ENCODE measurements at places on chromosomes 5 and 9.

DNA sequence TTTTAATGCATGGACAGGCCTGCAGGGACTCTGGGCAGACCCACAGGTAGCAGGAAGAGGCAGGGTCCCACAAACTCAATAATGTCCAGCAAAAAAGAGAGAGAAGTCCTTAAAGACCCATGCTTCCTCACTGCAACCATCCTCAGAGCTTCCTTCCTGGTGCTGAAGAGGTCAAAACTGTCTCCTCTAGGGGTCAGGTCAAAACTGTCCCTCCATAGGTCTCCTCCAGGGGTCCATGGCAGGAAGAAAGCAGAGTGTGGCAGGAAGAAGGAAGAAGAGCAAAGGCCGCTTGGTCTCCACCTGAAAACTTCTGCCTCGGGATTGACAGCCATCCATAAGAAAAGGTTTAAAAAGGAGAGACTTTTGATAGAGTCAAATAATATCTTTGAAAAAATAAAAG, 261.9 kb upstream of the TRIM32 start:
- DNase-seq, result no peak

DNA sequence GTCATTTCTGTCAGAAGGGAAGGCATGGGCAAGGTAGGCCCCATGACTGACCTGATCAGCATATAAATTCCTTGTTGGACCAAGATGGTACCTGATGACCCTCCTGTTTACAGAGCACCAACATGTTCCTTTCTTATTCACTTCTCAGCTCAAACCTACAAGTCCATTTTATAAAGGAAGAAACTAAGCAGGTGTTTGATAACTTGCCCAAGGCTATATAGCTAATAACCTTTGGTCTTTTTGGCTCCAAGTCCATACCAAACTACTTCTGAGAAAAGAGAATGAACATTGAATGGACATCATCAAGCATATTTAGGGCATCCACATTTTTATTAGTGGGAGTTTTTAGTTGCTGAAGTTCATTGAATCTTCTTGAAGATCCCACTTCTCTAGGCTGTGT, 125.2 kb downstream of the GALNT10 start:
- no peak for DNase-seq

- DNase-seq, result no peak
These were observed 142.8 kb downstream of the NSG2 start for GRCh38 chr5:174188295-174188694.

GRCh38 chr5:136016945-136017530, 11.8 kb upstream of the TGFBI start:
- DNase-seq, result peak; percentile 98

GRCh38 chr9:36980148-36980974, 53.7 kb downstream of the PAX5 start:
- DNase-seq, result no peak

- no peak for DNase-seq
These were observed 342.4 kb downstream of the FGF10 start for GRCh38 chr5:44046619-44047364.

DNA sequence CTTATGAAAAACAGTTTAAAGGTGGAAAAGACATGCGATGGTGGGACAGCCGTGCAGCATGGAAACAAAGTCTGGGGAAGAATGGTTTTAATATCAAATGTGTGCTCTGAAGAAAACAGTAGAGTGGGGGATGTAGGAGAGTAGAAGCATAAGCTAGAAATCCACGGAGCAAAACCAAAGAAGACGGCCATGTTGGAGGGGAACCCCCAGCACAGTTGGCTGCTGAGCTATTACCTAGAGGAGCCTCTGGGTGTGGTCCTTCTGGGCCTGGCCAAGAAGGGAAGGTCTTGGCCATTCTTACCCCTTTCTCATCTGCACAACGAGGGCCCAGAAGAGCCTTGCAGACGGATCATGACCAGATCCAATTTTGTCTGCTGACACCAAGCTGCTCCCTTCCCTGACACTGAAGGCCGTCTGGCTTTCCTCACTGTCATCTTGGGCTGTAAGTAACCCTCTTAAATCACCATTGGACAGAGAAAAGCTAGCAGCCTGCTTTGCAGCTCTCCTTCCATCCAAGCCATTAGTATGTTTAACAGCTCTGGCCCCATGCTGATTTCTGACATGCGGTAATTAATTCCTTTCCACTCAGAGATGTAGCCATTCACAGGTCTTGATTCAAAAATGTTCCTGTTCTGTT, 189.5 kb downstream of the SEC61B start:
- no peak for DNase-seq

- DNase-seq, result no peak
These were observed 62.2 kb downstream of the EPB41L4B start for GRCh38 chr9:109258481-109259302.

GRCh38 chr5:124707520-124707919, 38.9 kb downstream of the ZNF608 start:
- DNase-seq, result no peak

DNA sequence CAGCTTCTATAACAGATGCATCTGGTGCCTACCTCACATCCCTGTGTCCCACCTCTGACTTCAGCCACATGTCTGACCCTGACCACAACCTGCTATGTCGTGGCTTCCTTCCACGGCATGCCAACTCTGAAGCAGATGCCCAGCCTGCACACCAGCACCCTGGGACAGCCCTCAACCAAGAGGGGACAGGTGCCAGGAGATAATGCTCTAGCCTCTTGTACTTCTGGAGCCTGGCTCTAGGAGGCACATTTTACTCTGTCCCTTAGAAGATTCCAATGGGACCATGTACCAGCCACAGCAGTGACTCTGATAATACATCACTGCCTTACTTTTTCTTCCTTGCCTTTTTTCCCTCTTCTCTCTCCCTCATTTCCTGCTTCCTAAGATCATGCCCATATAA, 51.4 kb downstream of the EBF1 start:
- DNase-seq, result no peak

DNA sequence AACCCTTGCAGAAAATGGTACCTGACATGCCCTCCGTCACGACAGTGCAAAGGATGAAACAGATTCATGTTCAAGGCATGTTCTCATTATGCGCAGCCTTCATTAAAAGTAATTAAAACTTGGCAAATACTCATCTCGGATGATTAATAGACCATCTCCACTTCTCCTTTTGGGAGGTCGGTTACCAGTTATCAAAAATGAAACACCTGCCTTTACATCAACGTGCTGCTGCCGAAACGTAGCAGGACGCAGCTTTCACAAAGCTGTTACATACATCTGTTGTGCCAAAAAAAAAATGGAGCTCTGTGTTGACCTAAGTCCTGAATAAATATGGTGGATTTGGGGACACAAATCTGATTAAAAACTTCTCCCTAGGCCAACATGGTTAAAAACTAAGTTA, 75.7 kb downstream of the PTCH1 start:
- DNase-seq, result no peak

- DNase-seq, result no peak
These were observed 2.5 kb downstream of the ABCA2 start for GRCh38 chr9:137025517-137025966.

GRCh38 chr9:92503156-92503555, 20.9 kb upstream of the ASPN start:
- DNase-seq, result no peak

GRCh38 chr5:42349163-42349562, 74.1 kb upstream of the GHR start:
- no peak for DNase-seq

- no peak for DNase-seq
These were observed 49.6 kb upstream of the CPLX2 start for GRCh38 chr5:175821790-175822211.

DNA sequence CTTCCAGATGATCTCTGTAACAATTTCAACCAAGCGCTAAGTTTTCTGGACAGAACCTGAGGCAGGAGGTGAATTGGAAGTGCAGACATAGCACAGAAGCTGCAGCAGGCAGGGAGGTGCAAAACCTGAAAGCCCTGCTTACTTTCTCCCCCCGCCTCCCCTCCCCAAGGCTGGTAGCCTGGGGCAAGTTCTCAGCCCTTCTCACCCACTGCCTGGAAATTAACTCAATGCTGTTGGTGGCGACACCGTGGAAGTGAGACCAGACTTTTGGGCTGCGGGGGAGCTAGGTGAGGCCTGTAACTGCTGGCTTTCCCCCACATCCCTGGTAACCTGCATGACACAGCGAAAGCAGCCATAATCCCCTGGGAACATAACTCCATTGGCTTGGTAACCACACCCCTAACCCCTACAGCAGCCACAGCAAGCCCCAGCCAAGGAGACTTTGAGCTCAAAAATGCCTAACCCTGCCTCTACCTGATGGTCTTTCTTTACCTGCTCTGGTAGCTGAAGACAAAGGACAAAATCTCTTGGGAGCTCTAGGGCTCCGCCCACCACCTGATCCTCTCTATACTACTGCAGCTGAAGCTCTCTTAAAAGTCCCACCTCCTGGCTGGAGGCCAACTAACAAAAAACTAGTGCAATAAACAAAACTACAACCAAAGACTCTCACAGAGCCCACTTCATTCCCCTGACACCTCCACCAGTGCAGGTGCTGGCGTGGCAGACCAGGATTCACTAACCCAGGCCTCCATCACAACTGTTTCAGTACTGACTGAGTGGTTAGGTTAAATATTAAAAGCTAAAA, 11.9 kb upstream of the OR13C8 start:
- no peak for DNase-seq
